SK-N-MC (cell line): ENCODE measurements at places on chromosomes 2 and 18.

DNA sequence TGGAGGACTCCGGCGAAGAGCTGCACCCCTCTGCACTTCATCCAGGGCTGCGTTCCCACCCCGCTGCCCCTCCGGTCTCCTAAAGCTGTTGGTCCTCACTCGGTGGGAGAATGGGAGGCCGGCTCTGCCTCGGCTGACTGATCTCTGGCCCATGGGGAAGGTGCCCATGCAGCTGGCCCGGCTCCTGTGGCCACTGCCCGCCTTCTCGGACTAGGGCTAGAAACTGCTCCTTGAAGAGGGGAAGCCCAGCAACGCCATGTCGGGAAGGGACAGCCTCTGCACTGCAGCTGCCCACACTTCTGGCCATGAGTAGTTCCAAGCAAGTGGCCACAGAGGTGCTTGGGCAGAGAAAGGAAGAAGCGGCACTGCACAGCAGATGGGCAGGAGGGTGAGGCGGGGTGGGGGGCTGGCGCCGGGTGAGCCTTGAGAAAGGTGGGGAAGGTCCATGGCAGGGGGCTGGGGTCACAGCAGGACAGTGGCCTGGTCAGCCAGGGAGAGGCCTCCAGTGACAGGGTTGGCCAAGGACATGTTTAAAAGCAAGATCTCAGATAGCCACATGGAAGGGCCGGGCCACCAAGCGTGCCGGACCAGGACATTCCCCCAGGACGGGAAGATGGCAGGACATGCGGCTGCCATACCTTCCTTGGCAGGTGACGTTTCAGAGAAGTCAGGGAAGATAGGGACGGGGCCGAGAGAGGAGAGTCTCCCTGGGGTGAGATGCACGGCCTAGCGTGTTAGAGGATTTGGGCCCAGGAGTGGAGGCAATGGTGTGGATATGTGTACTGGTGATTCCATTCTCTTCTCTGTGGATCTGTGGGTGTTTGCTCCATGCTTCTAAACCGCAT lies 158.8 kb upstream of the HDAC4 start:
- no peak for DNase-seq

DNA sequence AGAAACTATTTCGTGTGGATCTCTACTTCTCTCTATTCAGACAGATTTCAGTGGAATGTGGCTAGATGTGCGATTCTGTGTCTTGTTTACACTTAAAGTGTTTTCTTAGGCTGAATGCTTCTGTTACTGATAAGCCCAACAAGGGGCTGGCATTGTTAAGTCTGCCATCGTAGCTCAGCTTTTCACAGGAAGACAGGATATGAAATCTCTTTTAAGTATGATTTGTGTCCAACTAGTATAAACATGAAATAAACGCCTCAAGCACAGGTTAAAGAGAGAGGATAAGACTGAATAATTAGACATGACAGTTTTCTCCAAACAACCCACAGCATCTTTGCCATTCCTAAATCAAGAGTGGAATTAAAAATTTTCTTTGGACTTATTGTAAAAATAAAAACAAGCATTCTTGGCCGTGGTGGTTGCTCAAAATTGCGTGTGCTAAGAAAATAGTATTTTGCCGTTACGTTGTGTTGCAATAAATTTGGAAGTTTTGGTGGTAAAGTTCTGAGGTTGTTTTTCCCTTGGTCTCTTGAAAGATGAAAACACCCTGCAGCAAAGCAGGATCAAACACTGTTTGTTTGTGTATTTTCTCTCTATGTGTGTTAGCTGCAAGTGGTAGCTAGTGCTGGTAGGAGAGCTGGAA lies 1.0 kb downstream of the VIT start:
- no peak for DNase-seq

DNA sequence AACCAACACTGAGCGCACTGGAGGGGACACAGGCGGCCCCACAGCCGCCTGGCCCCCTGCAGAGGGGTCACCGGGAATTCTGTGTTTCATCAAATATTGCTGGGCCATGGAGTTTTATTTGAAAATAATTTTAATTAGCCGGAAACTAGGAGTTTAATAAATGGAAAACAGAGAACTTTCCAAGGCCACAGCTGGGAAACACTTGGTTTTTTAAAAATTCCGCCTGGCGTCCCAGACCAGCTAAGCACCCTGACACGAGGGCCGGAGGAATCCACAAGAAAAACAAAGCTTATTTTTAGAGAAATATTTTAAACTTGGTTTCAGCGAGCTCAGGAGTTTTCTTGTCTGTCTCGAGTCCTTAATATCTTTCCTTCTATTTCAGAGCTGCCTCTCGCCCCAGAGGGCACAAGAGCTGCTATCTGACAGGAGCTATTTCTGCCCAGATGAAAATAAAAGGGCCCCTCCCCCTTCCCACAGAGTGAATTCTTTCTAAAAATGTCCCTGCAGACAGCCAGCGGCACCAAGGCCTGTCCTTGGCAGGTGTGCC lies 8.2 kb downstream of the ZFP36L2 start:
- no peak for DNase-seq

DNA sequence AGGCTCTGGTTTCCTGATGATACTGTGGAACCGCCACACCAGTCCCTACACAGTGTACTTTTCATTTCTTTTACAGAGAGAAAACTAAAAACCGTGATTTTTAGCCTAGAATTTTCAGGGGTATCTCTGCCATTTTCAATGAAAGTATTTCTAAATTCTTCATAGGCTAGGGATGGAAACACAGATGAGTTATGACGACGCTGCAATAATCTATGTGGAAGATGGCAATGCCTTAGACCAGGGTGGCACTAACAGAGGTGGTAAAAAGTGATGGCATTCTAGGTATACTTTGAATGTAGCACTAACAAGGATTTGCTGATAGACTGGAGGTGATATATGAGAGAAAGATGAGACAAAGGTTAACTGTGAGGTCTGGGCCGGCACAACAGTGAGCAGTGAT lies 56.5 kb downstream of the TTC21B start:
- no peak for DNase-seq

DNA sequence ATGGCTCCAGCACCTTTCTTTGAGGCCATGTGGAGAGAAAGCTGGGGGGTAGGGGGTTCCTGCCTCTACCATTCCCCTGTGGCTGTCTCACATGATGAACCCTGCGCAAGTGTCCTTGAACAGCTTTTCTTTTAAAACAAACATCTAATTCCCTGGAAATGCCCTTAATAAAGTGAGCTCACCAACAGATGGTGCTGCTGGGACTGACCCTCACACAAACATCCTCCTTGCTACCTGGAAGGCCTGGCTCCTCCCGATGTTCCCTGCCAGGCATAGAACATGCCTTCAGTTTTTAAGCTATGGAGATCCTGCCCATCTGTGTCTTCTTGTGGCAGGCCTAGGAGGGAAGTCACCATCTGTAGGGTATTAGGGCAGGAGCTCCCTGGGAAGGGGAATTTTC lies 60.7 kb upstream of the GATA6 start:
- no peak for DNase-seq

GRCh38 chr2:233684640-233685039 lies 2.9 kb downstream of the UGT1A7 start:
- no peak for DNase-seq

GRCh38 chr2:30282081-30282480 lies 50.7 kb downstream of the LBH start:
- DNase-seq: no peak

DNA sequence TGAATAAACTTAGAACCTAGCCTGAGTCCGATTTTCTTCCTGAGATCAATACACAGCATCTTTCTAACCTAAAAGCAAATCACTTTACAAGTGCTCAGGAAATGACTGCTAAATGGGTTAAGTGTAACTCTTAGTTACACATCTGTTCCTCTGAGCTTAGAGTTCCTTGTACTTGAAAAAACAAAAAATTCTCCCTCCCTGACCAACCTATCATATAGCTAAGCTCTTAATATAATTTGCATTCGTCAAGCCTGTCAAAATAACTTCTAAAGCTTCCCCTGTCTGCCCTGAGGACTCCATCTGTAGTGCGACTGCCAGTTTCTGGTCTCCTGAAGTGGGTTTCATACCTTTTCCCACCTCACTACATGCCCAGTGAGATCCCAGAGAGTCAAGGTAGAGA lies 190.4 kb downstream of the NCK2 start:
- DNase-seq: no peak

- DNase-seq: no peak
Measured at GRCh38 chr2:9232166-9232479, 25.5 kb downstream of the ASAP2 start.

- no peak for DNase-seq
Measured at GRCh38 chr2:106562268-106563186, 75.4 kb downstream of the CD8B2 start.
